ENCODE measurements at places on chromosomes 2 and 18. TPM values are rescaled to one million over a fixed set of nuclear protein-coding genes. Genes with fewer than 3 reads are reported as not detected.

Gene SOCS6
- polyA plus RNA-seq: 6.7 TPM

Gene FAP
- polyA plus RNA-seq: 0.95 TPM

Gene RMC1
- polyA plus RNA-seq: 27.4 TPM

Gene ALPI
- not detected for polyA plus RNA-seq

Gene PLGLB2
- polyA plus RNA-seq: 4.9 TPM

Gene CROCC2
- 0.12 TPM for polyA plus RNA-seq

Gene CDH19
- 0.73 TPM for polyA plus RNA-seq

Gene KCNK3
- polyA plus RNA-seq: 0.76 TPM

Gene RGPD4
- not detected for polyA plus RNA-seq

Gene C2orf15
- polyA plus RNA-seq: 0.63 TPM

Gene ASXL3
- polyA plus RNA-seq: 0.02 TPM

Gene EIPR1
- 8.2 TPM for polyA plus RNA-seq

Gene TCF23
- polyA plus RNA-seq: 0.02 TPM

Gene OTOS
- not detected for polyA plus RNA-seq

Gene EHBP1
- polyA plus RNA-seq: 14.1 TPM

Gene C1GALT1C1L
- polyA plus RNA-seq: 0.26 TPM

Gene TSPYL6
- polyA plus RNA-seq: 0.02 TPM

Gene UGT1A9
- polyA plus RNA-seq: 0.01 TPM

Gene C2orf80
- not detected for polyA plus RNA-seq

Data from esophagus (tissue), 2 donors.